ENCODE measurements at places on chromosomes 2 and 18. TPM values are rescaled to one million over a fixed set of nuclear protein-coding genes. Genes with fewer than 3 reads are reported as not detected.

- no peaks in the 10 kb centered on the region for H3K36me3 ChIP-seq
- H3K4me3 ChIP-seq, result no peak overlapping the region
- H3K27ac ChIP-seq, result no peak overlapping the region
- H3K4me1 ChIP-seq, result peaks cover 5% of the 10 kb centered on the region
- no peak for DNase-seq
- H3K27me3 ChIP-seq, result no peaks in the 10 kb centered on the region
These were observed 742.4 kb downstream of the DCDC2C start for GRCh38 chr2:4445821-4446220.

- H3K36me3 ChIP-seq, result peaks cover 17% of the 10 kb centered on the region
- H3K4me3 ChIP-seq, result no peak overlapping the region
- H3K4me1 ChIP-seq, result no peaks in the 10 kb centered on the region
- no peaks in the 10 kb centered on the region for H3K27me3 ChIP-seq
These were observed 22.5 kb upstream of the CDKL4 start for GRCh38 chr2:39266139-39266805.

GRCh38 chr2:85978883-85979780 lies 90.3 kb upstream of the ST3GAL5 start:
- no peaks in the 10 kb centered on the region for H3K4me1 ChIP-seq
- no peak overlapping the region for H3K4me3 ChIP-seq
- H3K27me3 ChIP-seq, result peaks cover 2% of the 10 kb centered on the region
- DNase-seq, result no peak
- no peaks in the 10 kb centered on the region for H3K36me3 ChIP-seq

DNA sequence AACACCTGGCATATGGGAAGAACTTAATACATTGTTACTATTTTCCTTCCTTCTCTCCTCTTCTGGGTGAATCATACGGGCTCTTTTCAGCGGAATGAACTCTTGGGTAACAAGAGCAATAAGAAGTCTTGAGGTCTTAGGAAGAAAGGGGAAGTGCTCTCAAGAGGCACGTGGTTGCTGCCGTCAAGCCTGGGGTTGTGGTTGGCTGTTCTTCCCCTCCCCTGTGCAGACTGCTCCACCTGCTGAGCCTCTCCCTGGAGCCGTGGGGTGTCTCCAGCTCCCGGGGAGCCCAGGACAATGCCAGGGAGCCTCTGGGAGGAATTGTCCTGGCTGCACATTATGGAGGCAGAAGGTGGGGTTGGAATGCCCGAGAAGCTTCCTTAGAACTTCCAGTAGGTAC lies 19.4 kb downstream of the TOGARAM2 start:
- peaks cover 8% of the 10 kb centered on the region for H3K4me1 ChIP-seq
- H3K36me3 ChIP-seq, result no peaks in the 10 kb centered on the region
- no peak for DNase-seq

DNA sequence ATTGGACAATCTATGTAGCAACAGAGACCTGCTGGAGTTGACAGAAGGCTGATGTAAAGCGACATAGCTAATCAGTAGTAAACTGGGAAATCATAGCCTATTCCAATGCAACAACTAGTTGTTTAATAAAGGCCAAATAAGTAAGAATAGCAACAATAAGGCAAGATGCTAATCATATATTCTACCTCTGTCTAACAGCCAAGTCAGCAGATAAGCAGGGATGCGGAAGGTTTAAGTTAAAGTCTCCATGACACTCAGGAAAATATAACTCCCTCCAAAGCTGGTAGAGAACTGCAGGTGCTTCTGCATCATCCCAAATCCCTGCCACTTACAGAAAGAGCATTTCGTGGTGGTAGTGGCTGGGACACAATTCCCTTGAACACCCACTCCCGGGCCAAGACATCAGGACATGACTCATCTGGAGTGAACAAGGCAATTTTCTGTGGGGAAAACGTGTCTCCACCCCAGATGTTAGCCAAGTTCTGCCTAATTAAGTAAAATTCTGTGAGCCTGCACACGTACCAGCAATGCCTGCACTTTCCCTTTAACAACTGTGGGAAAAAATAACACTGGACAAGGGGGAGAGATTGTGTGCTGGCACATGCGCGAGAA lies 413.6 kb upstream of the ID2 start:
- peaks cover 20% of the 10 kb centered on the region for H3K27me3 ChIP-seq
- H3K4me3 ChIP-seq, result no peak overlapping the region
- no peak for DNase-seq

GRCh38 chr2:108383146-108383830 lies 5.5 kb downstream of the SULT1C4 start:
- no peak for DNase-seq
- H3K4me1 ChIP-seq, result peaks cover 34% of the 10 kb centered on the region
- peak overlapping the region; percentile 63 for H3K27ac ChIP-seq
- no peaks in the 10 kb centered on the region for H3K27me3 ChIP-seq
- no peak overlapping the region for H3K4me3 ChIP-seq

- H3K4me1 ChIP-seq, result no peaks in the 10 kb centered on the region
- DNase-seq, result no peak
- H3K27ac ChIP-seq, result no peak overlapping the region
These were observed 267.1 kb downstream of the RAD51AP2 start for GRCh38 chr2:17251171-17251570.

GRCh38 chr18:34758378-34758948 lies 48.4 kb downstream of the DTNA start:
- no peaks in the 10 kb centered on the region for H3K27me3 ChIP-seq
- H3K4me1 ChIP-seq, result peaks cover 11% of the 10 kb centered on the region
- no peak overlapping the region for H3K4me3 ChIP-seq
- peaks cover 2% of the 10 kb centered on the region for H3K36me3 ChIP-seq

DNA sequence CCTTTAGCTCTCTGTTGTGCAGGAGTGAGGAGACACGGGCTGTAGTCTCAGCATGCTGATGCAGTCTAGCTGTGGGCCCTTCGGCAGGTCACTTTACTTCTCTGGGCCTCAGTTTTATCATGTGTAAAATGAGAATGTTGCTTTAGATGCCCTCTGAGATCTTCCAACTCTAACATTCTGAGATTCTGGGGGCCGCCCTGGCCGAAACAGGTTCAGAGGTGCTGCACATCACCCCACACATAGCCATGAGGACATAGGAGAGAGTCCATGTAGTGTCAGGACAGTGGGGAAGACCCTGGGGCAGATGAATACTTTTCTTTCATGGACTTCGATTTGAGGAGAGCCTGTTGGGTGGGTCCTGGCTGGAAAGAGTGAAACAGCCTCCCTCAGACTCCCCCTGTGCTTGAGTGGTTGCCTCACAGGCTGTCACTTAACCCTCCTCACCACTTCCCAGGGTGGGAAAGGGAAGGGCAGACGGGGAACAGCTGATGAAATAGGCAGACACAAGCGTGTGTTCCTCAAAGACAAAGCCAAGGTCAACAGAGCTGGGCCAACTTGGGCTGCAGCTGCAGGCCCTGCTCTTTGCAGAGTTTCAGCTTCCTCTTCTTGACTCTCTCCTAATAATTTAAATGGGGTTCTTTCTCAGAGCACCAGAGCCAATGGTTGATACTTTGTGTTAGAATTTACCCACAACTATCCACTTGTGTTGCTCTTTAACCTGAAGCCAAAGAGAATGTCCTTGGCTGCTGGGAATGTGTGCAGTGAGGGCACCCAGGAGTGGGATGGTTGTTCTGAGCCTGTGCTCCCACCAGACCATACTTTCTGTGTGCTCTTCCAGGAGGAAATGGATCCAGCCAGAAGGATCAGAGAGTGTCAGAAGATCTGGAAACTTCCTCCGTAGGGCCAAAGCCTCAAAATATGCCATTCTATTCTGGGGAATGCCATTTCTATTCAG lies 14.7 kb upstream of the MRPL33 start:
- H3K27me3 ChIP-seq, result no peaks in the 10 kb centered on the region
- H3K4me3 ChIP-seq, result no peak overlapping the region
- DNase-seq, result no peak
- peak overlapping the region; percentile 76 for H3K27ac ChIP-seq
- peaks cover 28% of the 10 kb centered on the region for H3K4me1 ChIP-seq
- peaks cover 9% of the 10 kb centered on the region for H3K36me3 ChIP-seq

- no peak for DNase-seq
- H3K4me3 ChIP-seq, result no peak overlapping the region
These were observed 124.9 kb upstream of the PIEZO2 start for GRCh38 chr18:11274144-11274794.

- H3K27me3 ChIP-seq, result peaks cover 57% of the 10 kb centered on the region
- DNase-seq, result no peak
- no peaks in the 10 kb centered on the region for H3K36me3 ChIP-seq
- H3K4me3 ChIP-seq, result no peak overlapping the region
- no peak overlapping the region for H3K27ac ChIP-seq
These were observed 10.5 kb upstream of the STAMBP start for GRCh38 chr2:73818296-73818695.

GRCh38 chr2:28199995-28200679 lies 192.5 kb upstream of the FOSL2 start:
- no peak overlapping the region for H3K27ac ChIP-seq
- no peak overlapping the region for H3K4me3 ChIP-seq
- no peaks in the 10 kb centered on the region for H3K36me3 ChIP-seq
- no peaks in the 10 kb centered on the region for H3K27me3 ChIP-seq
- no peaks in the 10 kb centered on the region for H3K4me1 ChIP-seq

DNA sequence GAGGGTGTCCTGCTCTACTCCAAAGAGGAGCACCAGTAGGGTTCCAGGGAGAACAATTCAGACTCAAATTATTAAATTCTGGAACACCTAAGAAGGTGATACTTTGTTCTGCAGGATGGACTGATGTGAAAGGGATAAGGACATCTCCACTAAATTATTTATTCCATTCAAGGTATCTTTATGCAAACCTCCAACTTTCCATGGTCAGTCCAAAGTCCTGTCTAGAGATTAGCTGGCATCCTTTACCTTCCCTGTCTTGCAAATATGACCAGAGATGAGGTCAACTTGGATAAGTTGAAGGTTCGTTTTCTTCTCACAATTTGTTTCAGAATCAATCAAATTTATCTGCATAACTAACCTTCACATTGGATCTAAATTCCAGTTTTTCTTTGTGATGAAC lies 8.7 kb upstream of the ZBTB14 start:
- no peak overlapping the region for H3K4me3 ChIP-seq
- DNase-seq, result no peak
- H3K36me3 ChIP-seq, result no peaks in the 10 kb centered on the region
- no peak overlapping the region for H3K27ac ChIP-seq

DNA sequence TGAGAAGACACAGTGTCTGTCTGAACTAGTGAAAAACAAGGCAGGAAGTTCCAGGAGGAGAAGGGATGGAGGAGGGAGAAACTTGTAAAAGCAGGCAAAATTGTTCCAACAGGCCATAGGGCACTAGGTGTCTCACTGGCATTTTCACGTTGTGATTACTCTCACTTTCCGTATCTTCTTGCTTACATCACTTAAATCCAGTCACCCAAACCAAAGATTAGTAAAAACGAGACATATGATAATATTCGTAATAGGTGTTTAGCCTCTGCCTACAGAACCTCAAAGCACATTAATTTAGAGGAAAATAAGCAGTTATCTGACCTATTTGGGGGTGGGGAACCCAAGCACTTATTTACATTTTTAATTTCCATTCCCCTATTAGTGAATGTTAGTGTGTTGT lies 78.3 kb downstream of the POU3F3 start:
- no peaks in the 10 kb centered on the region for H3K36me3 ChIP-seq
- peaks cover 6% of the 10 kb centered on the region for H3K27me3 ChIP-seq
- DNase-seq, result no peak
- H3K27ac ChIP-seq, result no peak overlapping the region

GRCh38 chr2:119350311-119350998 lies 16.2 kb downstream of the C2orf76 start:
- no peak overlapping the region for H3K27ac ChIP-seq
- H3K4me3 ChIP-seq, result no peak overlapping the region
- no peaks in the 10 kb centered on the region for H3K36me3 ChIP-seq

DNA sequence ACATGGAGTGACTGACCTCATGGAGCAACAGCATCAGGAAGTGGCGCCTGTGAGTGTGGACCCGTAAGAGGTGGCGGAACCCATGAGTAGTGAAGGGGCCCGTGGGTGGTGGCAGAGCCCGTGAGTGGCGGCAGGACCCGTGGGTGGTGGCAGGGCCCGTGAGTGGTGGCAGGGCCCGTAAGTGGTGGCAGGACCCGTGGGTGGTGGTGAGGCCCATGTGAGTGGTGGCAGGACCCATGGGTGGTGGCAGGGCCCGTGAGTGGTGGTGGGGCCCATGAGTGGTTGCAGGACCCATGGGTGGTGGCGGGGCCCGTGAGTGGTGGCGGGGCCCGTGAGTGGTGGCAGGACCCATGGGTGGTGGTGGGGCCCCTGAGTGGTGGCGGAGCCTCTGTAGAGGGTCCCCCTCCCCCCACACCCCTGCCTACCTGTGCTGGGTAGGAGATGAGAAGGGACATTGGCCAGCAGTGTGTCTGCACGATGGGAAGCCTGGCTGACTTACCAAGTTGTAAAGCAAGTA lies 407.7 kb upstream of the SALL3 start:
- no peaks in the 10 kb centered on the region for H3K4me1 ChIP-seq
- H3K27ac ChIP-seq, result no peak overlapping the region
- H3K27me3 ChIP-seq, result peaks cover 4% of the 10 kb centered on the region
- peaks cover 2% of the 10 kb centered on the region for H3K36me3 ChIP-seq
- no peak for DNase-seq

GRCh38 chr18:519019-519879 lies 18.7 kb upstream of the COLEC12 start:
- DNase-seq, result no peak
- H3K27ac ChIP-seq, result no peak overlapping the region
- peaks cover 7% of the 10 kb centered on the region for H3K36me3 ChIP-seq
- no peaks in the 10 kb centered on the region for H3K27me3 ChIP-seq

DNA sequence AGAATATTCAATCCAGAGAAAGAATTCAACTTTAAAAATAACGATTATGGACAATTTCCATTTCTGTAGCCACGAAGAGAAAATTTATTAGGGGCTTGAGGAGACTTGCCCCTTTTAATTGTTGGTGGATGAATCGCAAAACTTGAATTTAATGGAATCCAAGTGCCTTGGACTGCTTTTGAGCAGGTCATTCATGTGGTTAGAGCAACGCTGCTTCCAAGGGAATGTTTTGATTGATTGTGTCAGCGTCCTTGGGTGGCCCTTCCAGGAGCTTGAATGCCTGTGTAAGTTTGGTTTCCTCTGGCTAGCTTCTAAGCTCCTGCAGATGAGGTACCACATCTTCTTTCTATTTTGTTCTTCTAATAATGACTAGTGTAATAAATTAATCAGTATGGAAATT lies 213.4 kb downstream of the LTBP1 start:
- no peak overlapping the region for H3K4me3 ChIP-seq
- H3K27me3 ChIP-seq, result no peaks in the 10 kb centered on the region
- no peak for DNase-seq
- no peaks in the 10 kb centered on the region for H3K4me1 ChIP-seq
- no peaks in the 10 kb centered on the region for H3K36me3 ChIP-seq

DNA sequence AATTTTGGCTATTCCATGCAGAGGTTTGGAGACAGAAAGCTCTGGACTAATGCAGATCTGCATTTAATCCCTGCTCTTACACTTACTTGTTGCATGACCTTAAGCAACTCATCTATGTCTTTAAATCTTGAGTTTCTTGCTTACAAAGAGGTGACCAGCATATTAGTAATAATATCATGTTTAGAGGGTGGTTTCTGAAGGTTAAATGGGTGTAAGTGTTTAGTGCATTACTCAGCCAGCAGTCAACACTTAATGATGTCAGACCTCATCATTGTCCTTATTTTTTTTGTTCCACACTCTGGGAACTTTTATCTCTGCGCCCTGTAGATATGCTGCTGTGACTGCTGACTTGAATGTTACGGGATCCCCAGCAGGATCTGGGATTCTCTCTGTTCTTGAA lies 1.7 kb downstream of the IL1RL1 start:
- no peaks in the 10 kb centered on the region for H3K27me3 ChIP-seq
- no peaks in the 10 kb centered on the region for H3K36me3 ChIP-seq
- no peak overlapping the region for H3K4me3 ChIP-seq
- peaks cover 6% of the 10 kb centered on the region for H3K4me1 ChIP-seq

Gene NEU4
- 1.3 TPM for total RNA-seq

Gene FAP
- total RNA-seq, result not detected

Gene SCN3A
- total RNA-seq, result 4.7 TPM

Gene FLACC1
- total RNA-seq, result 0.69 TPM

Gene CCL20
- total RNA-seq, result not detected

Gene SERPINB13
- total RNA-seq, result not detected

Gene LYPD1
- total RNA-seq, result 7.1 TPM

All from progenitor cell of endocrine pancreas (in vitro differentiated cells).